ENCODE measurements at places on chromosomes 12 and 14. TPM values are rescaled to one million over a fixed set of nuclear protein-coding genes. Genes with fewer than 3 reads are reported as not detected.

Gene KRT2
- not detected for total RNA-seq

Gene DEGS2
- 51.5 TPM for total RNA-seq

Gene PPM1H
- 0.56 TPM for total RNA-seq

Gene FUT8
- total RNA-seq: 10.1 TPM

Gene MMP19
- total RNA-seq: 0.60 TPM

Gene KCNA1
- not detected for total RNA-seq

Gene CISTR
- total RNA-seq: not detected

Gene RAD51AP1
- total RNA-seq: 7.9 TPM

Gene SMCO2
- 0.76 TPM for total RNA-seq

Gene GLT8D2
- 0.88 TPM for total RNA-seq

Gene SRSF5
- 217 TPM for total RNA-seq

Gene CLEC1B
- total RNA-seq: not detected

GRCh38 chr14:24364841-24365240 is 3.1 kb upstream of the NFATC4 start:
- no peak for ATAC-seq

DNA sequence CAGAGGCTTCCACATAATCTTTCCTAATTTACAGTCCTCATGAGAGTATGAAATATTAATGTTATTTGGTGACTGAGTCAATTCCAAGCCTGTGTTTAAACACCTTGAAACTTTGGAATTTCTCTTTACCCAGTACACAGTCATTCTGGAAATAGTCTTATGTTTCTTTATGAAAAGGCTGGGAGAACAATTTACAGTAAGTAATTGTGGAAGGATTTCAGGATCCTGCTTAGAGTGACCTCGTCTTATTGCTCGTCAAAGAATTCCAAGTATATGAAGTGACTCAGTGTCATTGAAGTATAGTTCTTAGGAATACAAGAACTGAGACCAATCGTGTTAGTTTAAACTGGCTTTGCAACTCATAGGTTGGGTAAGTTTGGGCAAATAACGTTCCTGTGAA is 634.2 kb downstream of the SLC16A7 start:
- no peak for ATAC-seq

GRCh38 chr14:52609445-52610044 is 56.9 kb downstream of the GPR137C start:
- ATAC-seq: no peak

GRCh38 chr12:76450690-76451089 is 102.5 kb upstream of the BBS10 start:
- peak; percentile 59 for ATAC-seq

DNA sequence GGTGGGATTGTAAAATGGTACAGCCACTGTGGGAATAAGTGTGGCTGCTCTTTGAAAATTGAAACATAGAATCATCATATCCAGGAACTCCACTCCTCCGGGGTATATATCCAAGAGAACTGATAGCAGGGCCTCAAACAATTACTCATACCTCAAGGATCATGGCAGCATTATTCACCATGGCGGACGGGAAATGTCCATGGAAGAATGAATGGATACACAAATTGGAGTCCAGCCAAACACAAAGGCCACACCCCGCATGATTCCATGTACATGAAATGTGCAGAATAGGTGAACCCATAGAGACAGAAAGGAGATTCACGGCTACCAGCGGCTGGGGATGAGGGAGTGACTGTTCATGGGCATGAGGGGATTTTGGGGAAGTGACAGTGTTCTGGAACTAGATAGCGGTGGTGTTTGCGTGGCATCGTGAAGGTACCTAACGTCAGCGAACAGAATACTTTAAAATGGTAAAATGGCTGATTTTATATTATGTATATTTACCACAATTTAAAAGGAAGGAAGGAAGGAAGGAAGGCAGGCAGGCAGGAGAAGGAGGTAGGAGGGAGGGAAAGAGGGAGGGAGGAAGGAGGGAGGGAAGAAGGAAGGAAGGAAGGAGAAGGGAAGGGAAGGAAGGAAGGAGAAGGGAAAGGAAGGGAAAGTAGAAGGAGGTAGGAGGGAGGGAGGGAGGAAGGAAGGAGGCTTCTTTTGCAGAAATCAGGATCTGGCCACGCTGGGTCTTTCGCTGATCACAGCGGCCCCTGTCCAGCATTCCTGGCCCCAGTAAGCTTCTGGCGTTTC is 14.1 kb upstream of the NCOR2 start:
- ATAC-seq: no peak

- ATAC-seq: no peak
Measured at GRCh38 chr12:62800707-62801400, 134.1 kb downstream of the PPM1H start.

GRCh38 chr12:71694099-71694820 is 8.4 kb downstream of the TMEM19 start:
- peak; percentile 94 for ATAC-seq

- ATAC-seq: no peak
Measured at GRCh38 chr12:127450826-127451225, 816.1 kb upstream of the TMEM132C start.

DNA sequence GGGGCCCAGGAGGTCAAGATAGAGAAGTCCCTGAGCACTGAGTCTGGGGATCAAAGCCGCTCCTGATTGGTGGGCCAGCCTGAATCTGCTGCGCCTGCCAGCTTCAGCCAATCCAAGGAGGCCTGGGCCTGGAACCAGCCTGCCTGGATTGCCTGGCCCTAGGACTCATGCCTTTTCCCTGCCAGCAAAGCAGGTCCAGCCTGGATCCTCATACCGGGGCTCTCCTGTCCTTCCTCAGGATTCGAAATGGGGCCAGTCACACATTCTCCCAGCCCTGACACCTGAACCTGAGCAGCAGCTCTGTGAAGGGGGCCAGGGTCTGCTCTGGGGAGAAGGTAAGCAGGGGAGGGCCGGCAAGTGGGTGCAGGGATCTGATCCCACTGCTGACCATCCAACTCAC is 81.9 kb downstream of the NINJ2 start:
- no peak for ATAC-seq

GRCh38 chr14:63543826-63544406 is 739 bp upstream of the PPP2R5E start:
- ATAC-seq: no peak

DNA sequence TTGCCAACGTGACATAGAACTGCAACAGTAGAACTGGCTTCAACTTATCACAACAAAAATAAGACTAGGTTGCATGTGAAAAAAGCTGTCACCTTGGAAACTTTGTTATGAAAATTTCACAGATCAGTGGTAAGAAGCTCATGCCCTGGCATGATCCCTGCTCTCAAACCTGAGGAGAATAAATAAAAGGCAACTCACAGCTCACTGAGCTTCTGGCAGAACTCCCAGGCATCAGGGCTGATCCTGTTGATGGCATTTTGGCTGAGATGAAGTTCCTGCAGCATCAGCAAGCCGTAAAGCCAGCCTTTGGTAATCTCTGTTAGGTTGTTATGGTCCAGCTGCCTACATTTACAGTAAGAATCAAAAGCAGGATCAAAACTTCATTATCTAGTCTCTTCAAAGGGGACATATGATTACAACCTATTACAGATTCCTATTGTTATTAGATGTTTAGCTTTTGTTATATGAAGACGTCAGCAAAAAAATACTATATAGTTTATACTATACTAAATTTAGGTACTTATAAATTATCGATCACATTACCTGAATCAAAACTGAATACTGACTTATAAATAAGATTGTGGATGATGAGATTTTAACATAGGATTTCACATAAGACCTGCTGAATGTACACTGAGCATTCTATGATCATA is 32.0 kb downstream of the LRIG3 start:
- peak; percentile 92 for ATAC-seq

DNA sequence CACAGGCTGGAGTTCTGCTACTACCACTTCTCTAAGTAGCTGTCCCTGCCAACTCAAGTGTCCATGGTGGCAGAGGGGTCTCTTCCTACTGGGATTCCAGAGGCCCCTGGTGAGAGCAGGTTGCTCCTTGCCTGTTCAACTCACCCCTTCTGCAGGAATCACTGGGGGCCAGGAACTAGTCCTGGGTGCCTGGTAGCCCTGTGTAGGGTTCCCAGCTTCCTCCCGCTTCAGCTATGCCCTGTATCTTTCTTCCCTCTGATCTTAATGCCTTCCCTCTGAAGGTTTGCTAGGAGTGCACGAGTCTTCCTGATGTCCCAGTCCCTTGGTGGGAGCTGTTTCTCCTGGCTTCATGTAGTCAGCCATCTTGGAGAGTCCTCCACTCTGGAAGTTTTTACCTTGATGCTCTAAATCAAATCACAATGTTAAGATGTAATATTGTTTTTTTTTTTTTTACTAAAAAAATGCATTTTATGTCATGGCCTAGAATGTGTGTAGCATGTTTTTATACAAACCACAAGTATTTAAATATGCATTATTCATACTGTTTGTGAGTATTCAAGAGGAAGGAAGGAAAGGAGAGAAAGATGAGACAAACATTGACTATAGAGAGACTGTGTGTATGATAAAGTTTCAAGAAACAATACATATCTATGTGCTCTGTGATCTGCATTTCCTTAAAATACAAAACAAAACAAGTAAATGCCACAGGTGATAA is 54.7 kb downstream of the FRS2 start:
- ATAC-seq: no peak

DNA sequence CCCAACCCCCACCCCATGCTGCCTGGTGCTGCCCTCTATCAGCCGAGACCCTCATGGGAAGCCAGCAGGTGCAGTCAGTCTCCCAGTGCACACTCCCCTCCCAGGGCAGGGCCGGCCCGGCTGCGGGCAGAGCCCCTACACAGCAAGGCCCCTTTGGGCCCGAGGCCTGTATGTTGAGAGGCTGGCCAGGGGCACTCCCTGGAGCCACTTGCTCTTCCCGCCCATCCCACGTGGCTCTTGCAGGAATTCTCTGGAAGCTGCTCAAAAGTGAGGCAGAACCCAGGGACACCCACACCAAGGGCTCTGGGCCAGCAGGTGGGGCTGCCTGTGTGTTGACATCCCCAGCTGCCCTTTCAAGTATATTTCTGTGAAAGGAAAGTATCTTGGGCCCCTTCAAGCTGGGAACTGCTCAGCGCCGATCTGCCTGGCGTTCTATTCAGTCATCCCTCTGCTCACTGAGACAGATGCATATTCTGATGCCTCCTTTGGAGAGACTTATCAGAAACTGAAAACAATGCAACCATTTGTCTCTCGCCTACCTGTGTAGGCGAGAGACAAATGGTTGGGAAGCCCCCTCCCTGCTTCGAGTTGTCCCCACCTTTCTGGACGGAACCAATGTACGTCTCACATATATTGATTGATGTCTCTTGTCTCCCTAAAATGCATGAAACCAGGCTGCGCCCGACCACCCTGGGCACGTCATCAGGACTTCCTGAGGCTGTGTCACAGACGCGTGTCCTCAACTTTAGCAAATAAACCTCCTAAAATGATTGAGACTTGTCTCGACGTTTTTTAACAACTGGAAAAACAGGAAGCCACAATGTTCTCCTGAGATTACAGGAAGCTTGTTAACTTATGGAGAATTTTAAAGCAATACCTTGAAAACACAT is 6.0 kb downstream of the GPR132 start:
- ATAC-seq: peak; percentile 12

DNA sequence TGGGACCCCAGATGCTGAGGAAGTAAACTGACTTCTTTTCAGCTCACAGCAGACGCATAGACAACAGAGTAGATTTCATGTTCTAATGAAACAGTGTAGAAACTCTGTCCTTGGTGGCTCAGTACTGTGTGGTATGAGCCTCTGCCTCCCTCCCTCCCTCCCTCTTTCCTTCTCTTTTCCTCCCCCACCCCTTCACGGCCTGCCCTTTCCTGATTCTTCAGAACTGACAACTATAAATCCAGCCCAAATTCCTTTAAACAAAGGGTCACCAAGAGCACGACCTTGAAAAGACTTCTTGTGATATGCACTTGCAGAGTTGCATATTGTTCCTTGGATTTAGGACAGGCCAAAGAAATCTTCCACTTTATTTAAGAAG is 164.0 kb downstream of the ETV6 start:
- ATAC-seq: no peak

GRCh38 chr12:27810756-27811155 is 30.7 kb upstream of the MANSC4 start:
- no peak for ATAC-seq

GRCh38 chr12:103244596-103244995 is 251.2 kb downstream of the C12orf42 start:
- ATAC-seq: no peak

DNA sequence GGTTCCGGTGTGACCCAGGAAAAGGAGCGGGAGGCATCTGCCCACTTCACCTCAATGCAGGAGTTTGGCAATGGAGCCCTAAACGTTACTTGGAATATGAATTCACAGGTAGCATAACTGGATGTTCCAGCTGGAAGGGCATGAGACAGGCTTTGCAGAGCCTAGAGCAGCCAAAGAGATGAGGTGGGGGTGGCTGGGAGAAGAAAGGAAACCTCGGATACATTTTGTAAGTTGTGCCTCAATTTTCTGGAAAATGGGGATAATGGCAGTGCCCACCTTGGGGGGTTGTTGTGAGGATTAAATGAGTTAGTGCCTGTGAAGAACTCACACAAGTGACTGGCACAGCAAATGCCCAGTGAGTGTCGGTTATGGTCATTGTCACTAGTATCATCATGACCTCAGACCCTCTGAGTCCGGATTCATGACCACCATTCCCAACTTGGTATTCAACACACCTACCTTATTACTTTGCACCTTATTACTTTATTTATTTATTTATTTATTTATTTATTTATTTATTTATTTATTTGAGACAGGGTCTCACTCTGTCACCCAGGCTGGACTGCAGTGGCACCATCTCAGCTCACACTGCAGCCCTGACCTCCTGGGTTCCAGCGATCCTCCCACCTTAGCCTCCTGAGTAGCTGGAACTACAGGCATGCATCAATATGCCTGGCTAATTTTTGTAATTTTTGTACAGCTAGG is 56.0 kb downstream of the CLMN start:
- no peak for ATAC-seq

GRCh38 chr12:7601406-7601805 is 64.3 kb downstream of the APOBEC1 start:
- no peak for ATAC-seq

GRCh38 chr12:11710906-11711305 is 61.4 kb downstream of the ETV6 start:
- ATAC-seq: no peak

DNA sequence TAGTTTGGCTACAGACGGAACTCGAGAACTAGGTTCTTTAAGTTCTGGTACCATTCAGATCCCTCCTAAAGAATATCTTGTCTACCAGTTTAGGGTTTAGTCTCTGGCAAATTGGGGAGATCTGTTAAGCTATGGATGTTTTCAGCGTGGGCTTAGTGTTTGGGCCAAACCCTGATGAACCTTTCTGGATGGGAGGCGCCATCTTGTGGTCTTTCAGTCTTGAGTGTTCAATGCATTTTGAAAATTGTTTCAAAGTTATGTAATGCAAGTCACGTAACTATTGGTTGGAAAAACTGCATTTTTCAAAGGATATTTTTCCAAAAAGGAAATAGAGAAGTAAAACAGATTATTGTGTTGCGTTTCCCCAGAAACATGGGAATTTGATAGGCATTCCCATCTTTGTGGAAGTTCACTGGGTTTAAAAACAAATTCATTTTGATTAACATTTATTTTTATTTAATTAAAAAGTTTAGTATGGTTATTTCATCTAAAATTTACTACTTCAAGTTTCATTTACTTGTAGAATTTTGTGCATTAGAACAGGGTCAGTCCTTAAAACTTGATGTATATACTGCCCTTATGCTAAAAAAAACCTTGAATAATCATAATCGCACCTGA is 169.0 kb downstream of the PRIMA1 start:
- ATAC-seq: no peak

- ATAC-seq: no peak
Measured at GRCh38 chr12:108964371-108965352, 56.2 kb downstream of the SVOP start.

- peak; percentile 84 for ATAC-seq
Measured at GRCh38 chr14:52325126-52325525, 11.0 kb downstream of the PTGER2 start.

- ATAC-seq: no peak
Measured at GRCh38 chr12:120873226-120873625, 30.9 kb downstream of the SPPL3 start.

GRCh38 chr12:64538121-64538520 is 72.2 kb upstream of the RASSF3 start:
- no peak for ATAC-seq

Measured in esophagus mucosa (tissue), 1 donor.